NCI-H1694 treated with DMSO at 0.1 percent for 48 hours (cell line): ENCODE measurements at places on chromosomes 5 and 9.
A peak's percentile ranks its signal among the peaks of the same experiment; 100 is the strongest.

GRCh38 chr5:38376404-38376803 lies 118.0 kb downstream of the EGFLAM start:
- no peak for DNase-seq

DNA sequence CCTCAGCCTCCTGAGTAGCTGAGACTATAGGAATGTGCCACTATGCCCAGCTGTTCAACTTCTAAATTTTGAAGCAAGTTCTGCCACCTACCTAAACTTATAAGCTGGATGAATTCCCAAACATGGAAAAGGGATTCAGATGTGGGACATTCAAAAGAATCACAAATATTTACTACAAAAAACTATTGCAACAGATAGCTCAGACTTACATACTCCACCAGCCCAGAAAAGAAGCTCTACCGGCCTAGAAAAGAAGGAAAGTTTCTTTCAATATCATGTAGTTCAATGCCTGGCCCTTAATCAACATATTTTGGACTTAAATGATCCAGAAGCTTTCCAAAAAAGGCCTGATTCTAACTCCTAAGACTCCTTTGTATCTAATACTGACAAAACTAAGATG lies 23.8 kb downstream of the SH3RF2 start:
- no peak for DNase-seq

DNA sequence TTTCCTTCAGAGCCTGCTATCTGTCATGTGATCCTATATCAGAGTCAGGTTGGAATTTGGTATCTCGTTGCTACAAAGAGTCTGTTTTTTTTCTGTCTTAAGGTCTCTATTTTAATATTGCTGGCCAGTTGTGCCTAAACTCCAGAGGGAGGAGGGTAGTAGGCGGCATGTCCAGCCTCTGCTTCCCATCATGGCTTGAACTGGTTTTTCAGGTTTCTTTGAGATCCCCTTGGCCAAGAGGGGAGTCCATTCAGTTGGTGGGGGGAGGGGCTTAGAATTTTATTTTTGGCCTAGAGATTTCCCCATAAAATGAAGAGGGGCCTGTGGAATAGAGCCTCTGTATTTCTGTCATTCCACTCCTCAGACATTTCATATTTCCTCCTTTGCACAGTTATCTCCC lies 15.4 kb upstream of the ZNF354C start:
- DNase-seq: no peak

DNA sequence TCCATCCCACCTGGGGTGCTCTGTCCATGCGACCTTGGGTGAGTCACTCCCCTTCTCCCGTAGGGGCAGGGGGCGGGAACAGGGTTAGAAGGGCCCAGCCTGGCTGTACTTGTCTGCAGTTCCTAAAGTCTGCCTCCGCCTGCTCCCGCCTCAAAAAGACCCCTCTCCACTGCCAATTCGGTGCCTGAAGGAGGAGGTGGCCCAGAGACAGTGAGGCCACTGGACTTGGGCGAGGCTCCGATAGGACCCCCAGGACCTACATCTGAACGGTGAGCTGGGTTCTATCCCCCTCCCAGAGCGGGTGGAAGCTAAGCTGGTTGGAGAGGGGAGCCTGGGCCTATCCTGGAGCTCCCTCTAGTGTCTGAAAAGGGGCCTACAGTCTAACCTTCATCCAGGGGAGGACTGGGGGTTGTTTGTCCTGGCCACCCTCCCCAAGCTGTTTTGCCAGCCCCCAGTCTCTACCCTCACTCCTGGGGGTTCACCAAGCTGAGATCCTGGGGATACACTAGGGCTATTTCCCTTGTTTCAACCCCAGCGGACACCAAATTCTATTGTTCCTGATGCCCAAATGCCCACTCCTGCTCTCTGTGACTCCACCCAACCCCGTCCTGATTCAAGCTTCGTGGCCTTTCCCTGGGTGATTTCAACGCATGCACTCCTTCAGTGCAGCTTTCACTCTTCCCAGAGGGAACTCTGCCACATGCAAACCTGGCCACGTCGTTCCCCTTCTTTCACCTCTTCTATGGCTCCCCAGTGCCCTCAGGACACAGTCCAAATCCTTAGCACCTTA lies 6.1 kb upstream of the CRB2 start:
- DNase-seq: peak; percentile 50

DNA sequence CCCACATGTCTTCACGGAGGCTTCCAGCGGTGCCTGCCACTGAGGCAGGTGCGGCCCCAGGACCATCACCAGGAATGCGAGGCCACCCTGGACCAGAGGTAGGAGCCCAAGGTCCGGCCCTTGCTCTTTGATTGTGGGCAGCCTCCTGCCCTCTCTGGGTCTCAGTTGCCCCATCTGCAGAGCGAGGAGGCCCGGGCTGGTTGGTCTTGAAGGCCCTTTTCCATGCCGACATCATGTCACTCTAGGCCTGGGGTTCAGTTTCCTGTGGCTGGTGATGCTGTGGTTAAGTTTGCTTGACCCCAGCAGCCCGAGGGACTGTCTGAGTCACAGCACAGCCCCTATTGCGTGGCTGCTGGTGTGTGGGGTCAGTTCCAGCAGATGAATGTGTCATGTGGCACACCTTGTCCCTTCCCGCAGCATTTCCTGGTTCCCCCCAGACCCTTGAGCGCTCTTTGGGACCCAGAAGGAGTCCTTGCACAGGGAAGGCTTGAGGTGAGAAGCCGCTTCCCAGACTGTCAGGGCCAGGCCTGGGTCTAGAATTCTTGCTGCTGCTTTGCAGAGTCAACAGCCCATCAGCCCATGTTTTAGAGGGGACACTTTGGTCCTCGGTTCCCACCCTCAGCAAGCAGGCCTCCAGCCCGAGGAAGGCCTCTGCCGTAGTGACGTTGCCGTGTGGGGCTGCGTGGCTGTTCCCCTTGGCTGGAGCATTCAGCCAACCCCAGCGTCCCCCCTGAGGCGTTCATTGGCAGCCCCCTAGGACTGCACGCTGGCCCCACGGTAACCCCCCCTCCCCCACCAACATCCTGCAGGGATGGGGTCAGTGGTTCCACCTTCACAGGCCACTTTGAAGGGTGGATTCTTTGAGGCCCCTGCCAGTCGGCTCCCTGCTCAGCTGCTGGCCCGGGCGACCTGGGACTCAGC lies 31.0 kb upstream of the HMCN2 start:
- no peak for DNase-seq

- no peak for DNase-seq
Observed at GRCh38 chr5:102764381-102765004, 9.4 kb downstream of the PAM start.

- DNase-seq: peak; percentile 52
Observed at GRCh38 chr5:139638736-139639618, 9.2 kb upstream of the CXXC5 start.

DNA sequence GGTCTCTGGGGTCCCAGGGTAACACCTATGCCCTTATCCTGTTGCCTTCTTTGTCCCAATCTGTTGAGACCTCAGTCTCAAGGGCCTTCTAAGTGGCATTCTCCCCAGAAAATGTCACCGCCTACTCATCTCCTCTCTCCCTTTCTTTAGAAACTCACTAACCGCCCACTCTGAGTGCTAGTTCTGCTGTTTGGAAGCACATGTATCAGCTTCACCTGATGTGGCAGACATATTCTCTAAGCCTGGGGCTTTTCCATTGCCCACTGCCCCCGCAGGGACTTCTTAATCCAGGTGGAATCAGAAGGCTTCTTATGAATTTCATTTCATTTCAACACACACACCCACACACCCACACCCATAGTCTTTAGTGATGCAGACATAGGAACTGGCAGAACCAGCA lies 165.1 kb downstream of the ASTN2 start:
- no peak for DNase-seq

DNA sequence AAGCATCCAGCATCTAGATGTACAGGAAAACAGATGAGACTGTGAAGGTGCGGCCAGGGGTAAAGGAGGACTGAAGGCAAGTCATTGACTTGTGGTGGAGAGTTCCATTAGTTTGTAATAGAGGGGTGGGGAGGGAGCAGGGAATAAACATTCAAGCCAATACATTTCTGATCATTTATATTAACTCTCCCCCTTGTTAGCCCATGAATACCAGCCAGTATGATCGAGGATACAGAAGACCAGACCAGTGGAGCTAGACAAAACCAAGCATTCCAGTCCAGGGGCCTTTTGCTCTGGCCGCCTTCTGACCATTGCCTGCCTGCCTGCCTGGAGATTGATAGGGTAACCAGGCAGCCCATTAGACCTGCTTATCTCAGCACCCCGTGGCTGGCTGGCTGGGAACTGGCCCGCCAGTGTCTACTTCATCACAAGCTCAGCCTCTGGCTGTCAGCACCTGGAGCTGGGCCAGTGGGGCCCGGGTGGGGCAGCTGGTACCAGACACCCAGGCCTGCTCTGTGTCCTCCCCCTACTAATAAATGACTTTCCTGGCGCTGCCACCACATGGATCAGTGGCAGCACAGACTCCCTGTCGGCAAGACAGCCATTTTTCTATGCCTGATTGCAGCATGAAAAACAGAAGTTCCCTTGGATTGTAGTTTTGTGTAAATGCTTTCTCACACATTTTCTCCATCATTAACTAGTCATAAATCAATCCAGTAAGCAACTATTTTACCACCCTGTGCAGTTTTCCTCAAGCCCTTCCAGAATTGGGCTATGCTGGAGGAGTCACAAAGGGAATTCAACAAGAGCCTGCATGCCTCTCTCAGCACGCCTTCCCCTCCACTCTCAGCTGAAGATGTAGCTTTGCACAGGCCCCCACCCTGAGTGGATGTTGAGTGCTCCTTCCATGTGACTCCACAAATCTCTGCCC lies 181.3 kb downstream of the SNCAIP start:
- peak; percentile 25 for DNase-seq

- DNase-seq: no peak
Observed at GRCh38 chr9:7760014-7760415, 39.6 kb downstream of the DMAC1 start.

DNA sequence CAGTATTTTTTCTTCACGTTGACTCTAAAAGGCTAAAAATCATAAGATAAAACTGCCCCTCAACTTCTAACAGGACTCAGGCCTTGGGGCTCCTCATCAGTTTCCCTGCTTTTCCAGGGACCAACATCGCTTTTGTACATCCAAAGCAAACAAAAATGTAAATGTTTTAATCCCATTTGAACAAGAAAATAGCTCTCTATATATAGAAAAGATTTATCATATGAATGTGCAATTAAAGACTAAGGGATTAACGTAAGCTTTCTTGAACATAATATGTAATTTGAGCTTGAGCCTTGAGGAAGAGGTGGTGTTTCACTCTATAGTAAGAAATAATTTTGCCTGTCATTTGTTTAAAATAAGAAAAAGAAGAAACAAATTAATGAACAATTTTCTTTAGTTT lies 547.2 kb upstream of the ACO1 start:
- DNase-seq: no peak

DNA sequence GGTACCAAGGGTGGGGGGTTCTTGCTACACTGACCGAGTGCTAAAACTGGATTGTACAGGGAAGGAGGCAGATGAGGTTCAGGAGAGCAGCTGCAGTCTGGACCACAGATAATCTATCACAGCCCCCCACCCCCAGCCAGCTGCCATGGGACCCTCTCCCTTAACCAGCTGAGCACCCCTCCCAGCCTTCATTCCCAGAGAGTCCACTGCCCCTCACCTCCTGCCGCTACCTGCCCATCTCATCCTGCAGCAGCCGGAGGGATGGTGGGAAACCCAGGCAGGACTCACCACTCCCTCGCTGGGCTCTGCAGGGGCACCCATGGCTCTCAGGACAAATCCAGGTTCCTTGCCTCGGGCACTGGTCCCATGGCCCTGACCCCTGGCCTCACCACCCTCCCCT lies 66.7 kb downstream of the MRPL36 start:
- no peak for DNase-seq

DNA sequence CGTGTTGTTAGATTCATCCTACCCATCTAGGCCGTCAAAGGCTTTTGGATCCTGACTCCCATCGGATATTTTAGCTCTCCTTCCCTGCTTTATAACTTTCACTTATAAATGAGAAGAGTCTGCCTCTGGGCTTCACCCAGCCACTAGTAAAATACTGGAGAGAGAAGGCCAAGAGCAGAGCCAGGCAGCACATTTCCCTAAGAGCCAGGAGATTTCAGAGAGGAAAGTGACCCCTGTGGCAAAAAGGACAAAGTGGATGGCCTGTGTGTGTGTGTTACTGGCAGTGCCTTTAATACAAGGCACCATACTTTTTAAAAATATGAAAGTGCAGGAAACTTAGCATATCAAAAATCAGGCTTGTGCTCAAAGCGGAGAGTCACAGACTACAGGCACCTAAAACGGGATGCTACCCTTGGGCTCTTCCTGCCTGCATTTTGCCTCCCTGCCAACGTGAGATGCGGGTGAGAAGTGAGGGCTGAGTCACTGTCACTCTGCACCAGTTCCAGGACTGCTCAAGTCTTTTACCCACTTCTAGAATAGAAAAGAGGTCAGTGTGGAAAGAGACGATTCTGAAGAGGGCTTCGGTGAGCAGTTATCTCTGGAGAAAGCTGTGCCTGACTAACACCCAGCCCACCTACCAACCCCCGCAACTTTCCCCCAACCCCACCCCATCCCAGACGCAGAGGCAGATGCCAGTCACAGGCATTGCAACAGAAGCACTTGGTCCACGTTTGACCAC lies 15.9 kb downstream of the NFIL3 start:
- no peak for DNase-seq

- no peak for DNase-seq
Observed at GRCh38 chr9:95073918-95074317, 243.6 kb downstream of the FANCC start.

DNA sequence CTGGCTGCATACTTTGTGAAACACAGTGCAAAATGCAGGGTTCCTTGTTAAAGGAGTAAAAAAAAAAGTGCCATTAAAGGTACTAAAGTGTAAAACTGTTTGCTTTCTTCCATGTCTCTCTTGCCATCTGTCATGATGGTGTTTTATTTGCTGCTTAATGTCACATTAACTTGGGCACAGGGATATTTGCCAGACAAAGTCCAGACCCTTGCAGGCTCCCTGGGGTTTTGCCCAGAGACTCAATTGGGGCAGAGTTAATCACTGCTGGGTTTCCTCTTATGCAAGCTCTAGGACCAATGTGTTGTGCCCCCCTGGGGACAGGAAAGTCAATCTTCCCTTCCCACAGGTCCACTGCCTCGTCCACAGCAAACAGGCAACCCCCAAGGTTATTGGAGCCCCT lies 274.3 kb upstream of the SGCD start:
- peak; percentile 1 for DNase-seq

DNA sequence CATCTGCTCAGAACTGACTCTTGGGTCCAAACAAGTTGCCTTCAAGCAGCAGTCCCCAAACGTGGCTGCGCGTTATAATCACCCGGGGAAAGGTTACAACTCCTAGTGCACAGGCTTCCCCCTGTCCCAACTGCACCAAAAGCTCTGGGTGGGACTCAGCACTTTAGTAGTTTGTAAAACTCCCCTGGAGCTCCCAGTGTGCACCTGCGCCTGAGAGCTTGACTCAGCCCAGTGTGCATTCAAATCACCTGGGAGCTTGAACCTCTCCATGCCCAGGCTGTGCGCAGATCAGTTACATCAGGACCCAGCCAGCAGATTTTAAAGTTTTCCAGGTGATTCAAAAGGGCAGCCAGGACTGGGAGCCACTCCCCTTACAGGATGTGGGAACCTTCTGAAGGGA lies 151.4 kb downstream of the COL23A1 start:
- no peak for DNase-seq

GRCh38 chr5:180358694-180359093 lies 5.6 kb upstream of the GFPT2 start:
- no peak for DNase-seq
